ENCODE measurements at places on chromosomes 13 and 19.

GRCh38 chr13:56752636-56753035 lies 388.1 kb upstream of the PRR20A start:
- DNase-seq: no peak

DNA sequence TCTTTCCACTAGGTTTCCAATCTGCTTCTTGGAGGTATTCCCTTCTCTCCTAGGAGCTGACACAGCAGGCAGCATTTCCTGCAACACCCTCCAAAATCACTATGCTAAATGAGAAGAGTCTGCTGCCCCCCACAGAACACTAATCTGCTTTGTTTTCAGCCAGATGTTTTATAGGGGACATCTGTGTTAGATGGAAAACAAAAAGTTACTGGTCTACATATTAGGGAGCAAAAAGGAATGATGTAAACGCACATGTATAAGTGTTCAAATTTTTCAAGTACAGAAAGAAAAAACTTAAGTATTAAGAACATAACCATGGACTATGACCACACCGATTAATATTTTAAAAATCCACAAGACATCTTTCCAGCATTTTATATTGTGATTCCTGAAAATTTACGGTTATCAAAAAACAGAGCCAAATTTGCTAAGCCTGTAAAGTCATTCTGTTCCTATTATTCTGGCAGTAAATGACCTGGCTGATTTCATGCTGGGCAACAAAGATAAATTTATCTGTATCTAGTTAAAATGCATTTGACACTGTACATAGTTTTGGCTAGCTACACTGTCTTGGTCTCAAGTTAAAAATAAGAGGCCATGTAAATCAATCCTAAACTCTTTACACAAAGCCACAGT lies 63.3 kb downstream of the DCLK1 start:
- no peak for DNase-seq

GRCh38 chr13:43441464-43441863 lies 345.3 kb downstream of the ENOX1 start:
- DNase-seq: no peak

DNA sequence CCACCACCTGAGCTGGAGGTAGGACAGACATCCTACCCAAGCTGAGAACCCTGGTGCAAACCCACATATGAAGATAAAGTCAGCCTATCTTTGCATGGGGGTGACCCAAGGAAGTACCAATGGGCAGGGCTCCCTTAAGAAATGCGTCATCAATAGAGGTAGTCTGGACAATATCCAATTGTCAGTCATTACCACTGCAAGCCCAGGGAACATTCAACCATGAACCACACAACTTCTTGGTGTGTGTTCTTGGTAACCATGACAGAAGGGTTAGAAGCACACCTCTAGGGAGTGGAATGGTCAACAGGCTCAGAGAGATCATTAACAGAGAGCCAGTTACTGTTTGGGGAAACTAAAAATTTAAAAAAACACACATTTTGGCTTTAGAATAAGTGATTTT lies 34.7 kb upstream of the DOCK9 start:
- DNase-seq: no peak

DNA sequence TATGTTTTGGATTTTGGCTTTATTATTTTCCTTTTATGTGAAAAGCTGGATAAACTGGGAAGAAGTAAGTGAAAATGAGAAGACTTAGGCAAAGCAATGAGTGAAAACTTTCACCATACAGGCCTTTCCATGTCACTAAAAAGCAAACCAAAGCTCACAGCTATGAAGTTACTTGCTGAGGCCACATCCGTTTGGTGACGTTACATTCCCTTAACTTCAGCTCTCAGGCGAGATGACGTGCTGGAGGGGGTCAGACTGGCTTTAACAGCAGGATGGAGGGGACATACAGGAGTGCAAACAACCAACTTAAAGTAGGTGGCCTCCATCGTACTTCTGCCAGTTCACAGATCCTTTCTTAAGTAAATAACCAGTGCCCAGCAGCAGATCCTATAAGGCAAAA lies 522.3 kb downstream of the MYO16 start:
- no peak for DNase-seq

Data from CD8-positive, alpha-beta memory T cell (primary cell).